ENCODE measurements at places on chromosomes 1 and 21.
A peak's percentile ranks its signal among the peaks of the same experiment; 100 is the strongest.

GRCh38 chr1:17669866-17670451, 85.2 kb upstream of the ACTL8 start:
- no peak for DNase-seq

DNA sequence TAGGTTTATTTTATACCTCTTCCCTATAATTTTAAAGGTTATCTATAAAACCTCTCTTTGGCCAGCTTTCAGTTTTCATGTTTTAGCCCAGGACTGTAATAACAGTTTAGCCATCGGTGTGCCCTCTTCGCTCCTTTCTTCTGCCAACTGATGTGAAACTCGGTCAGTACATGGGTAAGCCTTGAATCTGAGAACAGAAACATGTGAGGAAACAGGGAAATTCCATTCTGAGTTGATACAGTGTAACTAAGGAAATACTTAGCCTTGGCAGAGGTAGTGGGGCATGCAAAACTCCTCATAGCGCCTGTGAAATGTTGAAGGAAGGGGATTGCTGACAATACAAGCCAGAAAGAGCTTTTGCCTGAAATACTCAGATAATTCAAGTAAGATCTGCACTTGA, 465.2 kb downstream of the NCAM2 start:
- DNase-seq, result no peak

GRCh38 chr1:228405979-228406228, 731 bp downstream of the TRIM11 start:
- no peak for DNase-seq

- no peak for DNase-seq
Measured at GRCh38 chr1:183126000-183126366, 60.1 kb upstream of the LAMC2 start.

GRCh38 chr21:41367945-41368734, 6.3 kb downstream of the MX2 start:
- no peak for DNase-seq

DNA sequence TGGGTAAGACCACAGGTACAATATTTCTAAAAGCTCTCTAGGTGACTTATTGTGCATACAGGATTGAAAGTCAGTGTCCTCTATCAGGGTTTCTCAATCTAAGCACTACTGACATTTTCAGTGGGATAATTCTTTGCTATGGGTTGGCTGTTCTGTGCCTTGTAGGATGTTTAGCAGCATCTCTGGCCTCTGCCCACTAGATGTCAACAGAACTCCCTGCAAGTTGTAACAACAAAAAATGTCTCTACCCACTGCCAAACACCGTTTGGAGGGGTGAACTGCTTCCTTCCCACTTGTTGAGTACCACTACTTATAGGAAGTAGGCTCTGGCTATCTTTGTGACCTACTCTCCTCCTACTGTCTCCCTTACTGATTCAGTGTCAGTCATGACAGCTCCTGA, 90.1 kb upstream of the ZRANB2 start:
- no peak for DNase-seq

DNA sequence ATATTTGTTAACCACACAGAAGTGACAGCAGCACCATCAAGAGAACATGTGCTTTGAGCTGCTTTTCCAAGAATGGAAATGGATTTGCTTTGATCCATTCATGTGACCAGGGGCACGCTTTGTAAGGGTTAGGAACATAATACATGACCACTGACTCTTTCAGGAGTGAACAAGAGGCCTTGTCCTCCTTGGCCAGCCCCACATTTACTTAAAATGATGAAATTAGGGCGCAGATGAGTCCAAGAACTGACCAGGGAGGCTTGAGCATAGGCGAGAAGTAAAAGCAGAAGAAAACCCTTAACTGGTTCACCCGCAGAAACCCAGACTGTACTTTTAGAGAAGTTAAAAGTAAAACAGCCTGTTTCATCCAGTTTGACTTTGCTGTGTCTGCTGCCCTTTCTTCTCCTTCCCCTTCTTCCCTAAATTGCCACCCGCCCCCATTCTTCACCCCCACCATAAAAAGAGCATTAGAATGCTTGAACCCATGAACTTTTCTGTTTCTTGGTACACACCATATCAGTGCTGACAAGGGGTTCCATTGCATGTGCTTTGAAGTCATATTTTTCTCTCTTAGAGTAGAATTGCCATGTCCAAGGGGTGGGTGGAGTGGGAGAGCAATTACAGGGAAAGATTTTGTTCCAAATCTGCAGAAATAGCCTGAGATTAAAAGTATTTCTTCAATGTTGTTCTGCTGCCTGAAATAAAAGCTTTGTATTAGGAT, 2.6 kb upstream of the GLUL start:
- DNase-seq, result no peak

- DNase-seq, result no peak
Measured at GRCh38 chr1:25845664-25846063, 13.6 kb downstream of the AUNIP start.

DNA sequence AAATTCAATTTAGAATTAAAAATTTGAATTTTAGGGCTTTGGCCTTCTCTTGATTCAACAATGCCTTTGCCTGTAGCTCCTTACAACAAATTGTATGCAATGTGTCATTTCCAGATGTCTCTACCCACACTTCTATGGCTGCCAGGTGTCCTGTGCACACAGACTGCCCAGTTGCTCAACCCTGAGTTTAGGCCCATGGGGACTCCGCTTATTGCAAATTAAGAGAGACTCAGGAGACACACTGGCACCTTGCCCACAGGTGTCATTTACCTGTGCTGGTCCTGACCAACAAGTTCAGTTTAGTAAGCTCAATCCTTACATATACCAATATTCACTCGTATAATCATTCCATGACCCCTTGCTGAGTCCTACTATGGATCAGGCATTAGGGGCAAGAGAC, 236.1 kb downstream of the OMA1 start:
- no peak for DNase-seq

GRCh38 chr1:65431111-65431705, 10.7 kb downstream of the LEPR start:
- no peak for DNase-seq

DNA sequence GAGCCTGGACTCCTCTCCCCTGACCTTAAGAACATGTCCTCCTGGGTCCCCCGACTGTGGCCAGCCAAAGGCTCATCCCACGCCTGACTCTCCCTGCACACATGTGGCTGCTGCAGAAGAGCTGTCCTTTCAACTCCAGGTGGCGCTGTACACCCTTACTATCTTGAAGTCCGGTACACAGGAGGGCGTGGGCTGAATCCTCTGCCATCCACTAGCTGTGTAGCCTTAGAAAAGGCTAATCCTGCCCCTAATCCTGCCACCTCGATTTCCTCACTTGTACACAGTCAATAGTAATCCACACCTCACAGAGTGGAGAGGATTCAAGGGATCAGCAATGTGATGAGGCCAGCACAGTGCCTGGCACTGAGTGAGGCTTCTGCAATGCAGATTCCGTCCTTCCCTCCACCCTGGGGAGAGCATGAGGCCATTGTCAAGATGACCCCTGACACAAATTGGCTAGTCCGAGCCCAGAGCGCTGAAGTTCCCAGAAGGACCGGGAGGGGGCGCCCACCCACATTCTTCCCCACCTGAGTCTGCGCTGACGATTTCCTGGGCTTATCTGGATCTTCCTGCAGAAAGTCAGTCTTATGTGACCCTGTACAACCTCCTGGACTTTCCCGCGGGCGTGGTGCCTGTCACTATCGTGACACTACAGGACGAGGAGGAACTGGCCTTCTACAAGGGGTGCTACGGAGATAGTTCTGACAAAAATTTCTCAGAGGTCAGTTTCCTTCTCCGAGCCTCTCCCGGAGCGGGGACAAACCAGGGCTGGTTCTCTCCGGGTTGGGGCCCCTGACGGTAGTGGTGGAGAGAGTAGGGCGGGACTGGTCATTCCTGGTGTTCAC, 47.1 kb upstream of the DMBX1 start:
- DNase-seq, result peak; percentile 44

- DNase-seq, result no peak
Measured at GRCh38 chr21:38914528-38915293, 109.0 kb downstream of the ETS2 start.

DNA sequence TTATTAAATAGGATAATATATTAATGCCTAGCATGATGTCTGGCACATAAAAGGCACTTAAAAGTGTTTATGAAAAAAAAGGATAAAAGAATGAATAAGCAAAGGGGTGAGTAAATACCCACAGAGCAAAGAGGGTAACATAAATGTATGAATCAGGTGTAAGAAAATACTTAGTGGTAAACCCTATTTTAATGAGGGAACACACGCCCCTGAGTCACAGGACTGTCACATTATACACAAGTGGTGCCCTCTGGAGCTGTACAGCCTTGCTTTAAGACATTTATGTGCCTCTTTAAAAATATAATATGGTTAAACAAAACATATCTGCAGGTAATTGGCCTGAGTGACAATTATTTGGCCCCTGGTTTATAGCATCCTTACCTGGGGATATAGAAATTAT, 78.1 kb upstream of the PTBP2 start:
- no peak for DNase-seq

DNA sequence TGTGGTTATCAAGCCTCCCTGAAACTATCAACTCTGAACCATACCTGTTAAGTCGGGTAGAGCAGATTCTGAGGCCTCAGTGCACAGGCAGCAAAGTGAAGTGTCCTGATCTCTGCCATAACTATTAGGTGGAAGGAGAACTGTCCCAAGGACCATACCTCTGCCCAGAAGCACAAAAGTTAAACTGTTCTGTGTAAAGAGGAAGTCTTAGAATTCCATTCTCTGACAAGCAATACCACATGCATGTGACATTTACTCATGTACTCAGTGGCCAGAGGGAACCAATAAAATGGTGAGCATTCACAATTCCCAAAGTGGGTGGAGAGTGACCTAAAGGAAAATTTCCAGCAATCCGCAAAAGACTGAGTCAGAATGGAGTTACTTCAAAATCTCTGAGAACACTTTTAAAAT, 61.0 kb downstream of the TOR3A start:
- no peak for DNase-seq

- DNase-seq, result no peak
Measured at GRCh38 chr1:19734056-19734455, 65.7 kb downstream of the TMCO4 start.

GRCh38 chr1:27365372-27366112, 1.2 kb downstream of the MAP3K6 start:
- peak; percentile 52 for DNase-seq

DNA sequence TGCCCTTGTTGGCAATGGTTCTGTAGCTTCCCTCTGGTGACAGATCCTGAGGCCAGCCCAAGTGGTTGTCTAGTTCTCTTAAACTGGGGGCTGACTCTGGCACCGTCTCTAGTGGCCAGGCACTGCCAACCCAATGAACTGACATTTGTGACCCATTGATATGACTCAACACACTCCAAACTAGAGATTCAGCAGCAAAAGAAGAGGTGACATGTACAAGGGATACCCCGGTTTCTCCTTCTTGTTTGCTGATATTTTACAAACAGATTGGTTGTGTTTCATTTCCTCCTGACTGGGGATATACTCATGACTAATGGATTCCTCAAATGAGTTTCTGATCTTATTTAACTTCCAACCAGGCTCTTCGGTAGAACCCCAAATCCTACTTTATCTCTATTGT, 65.9 kb upstream of the DNAJC6 start:
- no peak for DNase-seq

- DNase-seq, result no peak
Measured at GRCh38 chr1:67308136-67308535, 463 bp downstream of the IL12RB2 start.

DNA sequence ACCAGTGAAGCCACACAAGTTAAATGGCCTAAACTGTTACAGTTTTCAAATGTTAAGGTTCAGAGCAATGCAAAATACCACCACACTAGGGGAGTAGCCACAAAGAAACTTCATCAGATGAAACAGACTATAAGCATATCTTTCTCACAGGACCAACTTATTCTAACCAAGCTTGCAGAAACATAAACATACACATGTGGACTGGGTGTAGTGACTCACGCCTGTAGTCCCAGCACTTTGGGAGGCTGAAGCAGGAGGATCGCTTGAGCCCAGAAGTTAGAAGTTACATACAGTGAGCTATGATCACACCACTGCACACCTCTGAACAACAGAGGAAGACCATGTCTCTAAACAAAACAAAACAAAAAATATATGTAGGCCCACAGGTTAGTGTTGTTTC, 17.3 kb downstream of the WDR47 start:
- DNase-seq, result no peak

GRCh38 chr1:219401724-219402625, 210.9 kb downstream of the ZC3H11B start:
- DNase-seq, result no peak

DNA sequence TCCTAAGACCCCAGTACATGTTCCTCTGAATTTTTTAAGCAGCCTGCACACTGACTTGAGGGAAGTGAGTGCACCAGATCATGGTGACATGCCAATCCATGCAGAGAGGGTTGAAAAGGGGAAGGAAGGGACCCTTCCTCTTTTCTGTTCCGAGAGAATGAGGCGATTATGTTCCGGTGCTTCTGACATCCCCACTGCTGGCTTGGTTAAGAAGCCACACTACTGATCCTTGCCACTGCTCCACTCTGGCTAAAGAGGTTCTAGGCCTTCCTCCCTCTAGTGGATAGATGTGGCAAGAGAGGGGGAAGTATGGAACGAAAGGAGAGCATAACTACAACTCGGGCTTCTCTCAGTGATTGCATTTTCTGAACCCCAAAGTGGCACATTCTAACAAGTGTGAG, 1.8 kb upstream of the CYB5R1 start:
- DNase-seq, result no peak

GRCh38 chr1:15740924-15741850, 1.1 kb upstream of the TMEM82 start:
- DNase-seq, result peak; percentile 21

- DNase-seq, result no peak
Measured at GRCh38 chr21:40668555-40669275, 178.2 kb downstream of the DSCAM start.

DNA sequence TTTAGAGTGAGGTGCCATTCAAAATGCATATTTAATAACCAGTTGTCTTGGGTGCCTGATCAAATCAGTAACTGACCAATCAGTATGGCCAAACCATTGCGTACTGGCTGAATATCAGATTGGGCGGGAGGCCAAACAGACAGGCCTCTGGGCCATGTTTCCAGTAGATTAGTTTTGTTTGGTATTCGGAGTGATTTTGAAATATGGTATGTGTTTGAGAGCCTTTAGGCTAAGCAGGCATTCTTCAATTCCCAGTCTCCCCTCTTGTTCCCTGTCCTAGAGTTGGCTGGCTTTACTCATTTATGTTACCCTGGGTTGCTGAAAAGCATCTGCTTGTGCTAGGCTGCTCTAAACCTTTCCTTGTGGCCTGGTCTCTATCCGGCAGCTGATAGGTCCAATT, 80.1 kb downstream of the BACH1 start:
- DNase-seq, result no peak

GRCh38 chr1:89739013-89739843, 81.6 kb upstream of the LRRC8D start:
- DNase-seq, result peak; percentile 31

GRCh38 chr1:92951141-92951582, 10.1 kb downstream of the DIPK1A start:
- DNase-seq, result no peak

DNA sequence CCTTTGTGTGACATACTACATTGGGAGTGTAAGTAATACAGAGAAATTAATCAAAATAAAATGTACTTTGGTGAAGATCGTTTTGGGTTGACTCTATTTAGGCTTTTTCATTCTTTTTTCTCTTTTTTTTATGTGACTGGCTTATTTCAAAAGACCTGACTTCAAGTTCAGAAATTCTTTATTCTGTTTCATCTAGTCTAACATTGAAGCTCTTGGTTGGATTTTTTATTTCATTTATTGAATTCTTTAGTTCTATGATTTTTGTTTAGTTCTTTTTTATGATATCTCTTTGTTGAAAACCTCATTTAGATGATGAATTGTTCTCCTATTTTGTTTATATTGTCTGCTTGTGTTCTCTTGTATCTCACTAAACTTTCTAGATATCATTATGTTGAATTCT, 35.6 kb downstream of the SLC35A3 start:
- DNase-seq, result no peak

GRCh38 chr1:221781102-221781755, 39.3 kb upstream of the DUSP10 start:
- DNase-seq, result no peak

GRCh38 chr1:15410884-15411245, 1.2 kb downstream of the EFHD2 start:
- DNase-seq, result no peak
